Sigmoid colon (tissue), 7 donors: ENCODE measurements at places on chromosomes 4 and X. TPM values are rescaled to one million over a fixed set of nuclear protein-coding genes. Genes with fewer than 3 reads are reported as not detected.

STBD1 gene
- total RNA-seq = 16.6 TPM

ACTRT1 gene
- not detected for total RNA-seq

TMEM47 gene
- 95.8 TPM for total RNA-seq

DNA sequence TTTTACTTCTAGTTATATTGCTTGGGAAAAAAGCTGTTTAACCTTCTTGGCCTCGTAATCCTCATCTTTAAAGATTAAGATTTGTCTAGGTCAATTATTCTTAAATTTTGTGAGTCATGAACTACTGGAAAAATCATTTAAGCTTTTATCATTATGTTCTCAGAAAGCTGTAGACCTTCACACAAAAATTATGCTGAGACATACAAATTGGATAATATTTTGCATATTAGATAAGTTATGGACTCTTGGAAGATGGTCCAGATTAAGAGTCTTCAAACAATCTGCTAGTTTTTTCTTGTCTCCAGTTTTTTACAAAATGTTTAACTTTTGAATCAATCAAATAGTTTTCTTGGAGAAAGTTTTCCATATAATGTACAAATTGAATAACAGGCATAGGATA lies 108.1 kb upstream of the NEIL3 start:
- no peak for DNase-seq
